ENCODE measurements at places on chromosomes 5 and 9.

DNA sequence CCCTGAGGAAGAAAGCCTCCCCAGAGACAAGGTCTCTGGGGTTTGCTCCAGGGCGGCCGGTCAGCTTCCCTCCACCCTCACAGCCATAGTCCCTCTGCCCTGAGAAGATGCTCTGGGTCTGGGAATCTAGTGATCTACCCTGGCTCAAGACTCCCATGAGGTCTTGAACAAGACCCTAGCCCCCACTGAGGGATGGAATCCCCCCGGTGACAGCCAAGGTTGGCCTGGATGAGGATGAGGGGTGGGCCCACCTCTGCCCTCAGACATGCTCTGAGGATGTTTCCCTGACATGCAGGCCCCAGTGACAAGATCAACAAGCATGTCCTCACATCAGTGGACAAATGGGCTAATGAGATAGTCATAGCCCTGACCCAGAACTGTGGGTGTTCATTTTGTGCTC is 138.6 kb downstream of the C5orf15 start:
- DNase-seq, result no peak

DNA sequence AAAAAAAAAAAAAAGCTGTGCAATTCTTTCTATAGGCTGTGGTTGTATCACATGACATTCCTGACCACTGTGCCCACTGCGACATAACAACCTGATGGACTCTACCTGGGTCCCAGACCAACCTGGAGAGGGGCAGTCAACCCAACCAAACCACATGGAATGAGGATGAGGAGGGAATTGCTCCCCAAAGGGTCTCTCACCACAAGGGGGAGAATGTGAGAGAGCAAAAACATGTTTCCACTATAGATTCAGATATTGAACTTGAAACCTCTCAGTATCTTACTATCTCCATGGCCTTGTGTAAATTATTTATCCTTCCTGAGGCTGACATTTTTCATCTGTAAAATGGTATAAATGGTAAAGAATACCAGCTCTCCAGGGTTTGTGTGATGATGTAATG is 66.9 kb upstream of the SV2C start:
- DNase-seq, result no peak

DNA sequence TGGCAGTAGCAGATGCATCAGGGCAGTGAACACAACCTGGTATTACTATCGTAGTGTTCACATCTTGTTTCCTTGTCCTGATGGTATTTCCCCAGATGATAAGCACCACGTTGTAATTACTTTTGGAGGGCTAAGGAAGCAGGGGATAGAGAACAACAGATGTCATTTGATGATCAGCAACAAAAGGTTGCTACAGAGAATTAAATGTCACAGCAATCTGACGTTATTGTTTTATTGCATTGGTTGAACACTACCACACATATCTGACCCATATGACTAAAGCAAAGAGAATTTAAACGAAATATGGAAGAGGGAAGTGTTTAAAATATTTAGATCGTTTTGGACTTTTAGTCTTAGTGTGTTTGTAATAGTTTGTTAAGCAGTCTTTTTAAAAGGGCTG is 408.3 kb downstream of the SH3GL2 start:
- no peak for DNase-seq

DNA sequence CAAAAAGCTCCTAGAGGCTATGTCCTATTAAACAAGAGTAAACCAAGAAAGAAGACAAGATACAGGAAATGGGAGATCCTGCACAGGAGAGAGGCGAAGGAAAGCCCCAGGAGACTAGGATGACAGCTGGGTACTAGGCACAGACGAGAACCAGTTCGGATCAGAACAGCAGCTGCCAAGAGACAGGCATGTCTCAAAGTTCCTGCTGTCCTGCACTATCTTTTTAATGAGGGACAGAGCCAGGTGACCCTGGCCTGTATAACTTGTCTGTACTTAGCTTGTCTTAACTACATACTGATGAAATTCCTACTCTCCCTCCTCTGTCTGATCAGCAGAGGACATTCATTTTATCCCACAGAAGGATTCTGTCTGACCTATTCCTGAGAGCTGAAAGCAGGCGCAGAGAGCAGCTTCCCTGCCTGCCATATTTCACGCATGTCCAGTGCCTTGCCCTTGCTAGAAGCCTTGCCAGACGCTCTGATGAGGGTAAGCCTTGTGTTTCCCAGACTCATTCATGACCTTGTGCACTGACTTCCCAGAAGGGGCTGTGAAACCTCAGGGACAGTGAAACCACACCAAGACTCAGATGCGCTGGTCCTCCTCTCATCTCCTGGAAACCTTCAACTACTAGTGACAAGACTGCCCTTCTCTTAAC is 24.7 kb downstream of the TSC1 start:
- DNase-seq, result no peak

Measured in AG04449 (cell line).